ENCODE measurements at places on chromosomes 7 and 10.

- DNase-seq, result no peak
Observed at GRCh38 chr7:10724449-10724848, 249.2 kb upstream of the PHF14 start.

DNA sequence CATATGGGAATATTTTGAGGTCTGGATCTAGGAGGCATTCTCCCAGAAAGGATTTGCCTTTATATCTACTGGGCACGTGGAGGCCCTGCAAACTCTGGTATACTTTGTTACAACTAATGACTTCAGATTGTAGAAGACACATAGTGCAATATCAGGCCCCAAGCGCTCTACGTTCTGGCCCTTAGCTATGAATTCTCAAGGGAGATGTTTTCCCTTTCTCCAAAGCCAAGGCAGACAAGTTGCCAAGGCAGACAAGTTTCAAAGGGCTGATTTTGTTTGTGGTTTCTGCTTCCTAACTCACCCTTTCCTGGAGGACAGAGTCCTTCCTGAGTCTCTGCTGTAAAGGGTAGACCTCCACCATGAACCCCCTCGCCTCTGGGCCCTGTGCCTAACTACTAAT lies 99.4 kb upstream of the CTTNBP2 start:
- no peak for DNase-seq

- no peak for DNase-seq
Observed at GRCh38 chr7:137940656-137941518, 61.0 kb downstream of the CREB3L2 start.

- no peak for DNase-seq
Observed at GRCh38 chr10:48685731-48686130, 1.1 kb downstream of the WDFY4 start.

Measured in activated CD4-positive, CD25-positive, alpha-beta regulatory T cell (primary cell).